ENCODE measurements at places on chromosomes 6 and 20.

GRCh38 chr6:21228411-21228810 is 365.1 kb upstream of the SOX4 start:
- no peak for DNase-seq

DNA sequence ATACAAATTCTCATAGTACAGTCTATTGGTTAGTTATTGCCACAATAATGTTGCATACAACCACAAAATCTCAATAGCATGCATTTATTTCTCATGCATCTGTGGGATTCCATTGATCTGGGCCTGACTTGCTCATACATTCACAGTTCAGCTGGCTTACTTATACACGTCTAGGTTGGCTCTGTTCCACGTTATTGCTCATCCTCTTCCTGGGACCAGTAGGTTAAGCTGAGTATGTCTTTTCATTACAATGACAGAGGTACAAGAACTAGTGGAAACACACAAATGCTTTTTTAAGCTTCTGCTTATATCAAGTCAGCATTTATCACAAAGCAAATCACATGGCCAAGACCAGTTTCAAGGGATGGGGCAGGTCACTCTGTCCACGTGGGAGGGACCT is 485.3 kb upstream of the BTBD3 start:
- no peak for DNase-seq

DNA sequence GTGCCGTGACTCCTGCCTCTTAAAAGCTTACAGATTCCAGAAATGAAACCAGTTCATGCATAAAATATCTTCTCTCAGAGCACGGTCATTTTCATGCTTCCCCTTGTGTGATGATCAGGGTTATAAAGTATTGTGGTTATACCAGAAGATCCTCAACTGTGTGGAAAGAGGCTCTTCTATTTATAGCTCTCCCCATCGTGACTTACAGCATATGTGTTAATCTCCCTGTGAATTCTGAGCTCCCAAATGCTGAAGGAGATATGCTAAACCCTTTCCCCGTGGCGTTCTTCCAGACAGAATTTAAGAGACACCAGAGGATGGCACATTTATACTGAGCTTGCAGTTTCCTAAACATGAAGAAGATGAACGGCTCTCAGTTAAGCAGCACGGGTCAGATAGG is 158.8 kb downstream of the CDH26 start:
- DNase-seq = no peak

DNA sequence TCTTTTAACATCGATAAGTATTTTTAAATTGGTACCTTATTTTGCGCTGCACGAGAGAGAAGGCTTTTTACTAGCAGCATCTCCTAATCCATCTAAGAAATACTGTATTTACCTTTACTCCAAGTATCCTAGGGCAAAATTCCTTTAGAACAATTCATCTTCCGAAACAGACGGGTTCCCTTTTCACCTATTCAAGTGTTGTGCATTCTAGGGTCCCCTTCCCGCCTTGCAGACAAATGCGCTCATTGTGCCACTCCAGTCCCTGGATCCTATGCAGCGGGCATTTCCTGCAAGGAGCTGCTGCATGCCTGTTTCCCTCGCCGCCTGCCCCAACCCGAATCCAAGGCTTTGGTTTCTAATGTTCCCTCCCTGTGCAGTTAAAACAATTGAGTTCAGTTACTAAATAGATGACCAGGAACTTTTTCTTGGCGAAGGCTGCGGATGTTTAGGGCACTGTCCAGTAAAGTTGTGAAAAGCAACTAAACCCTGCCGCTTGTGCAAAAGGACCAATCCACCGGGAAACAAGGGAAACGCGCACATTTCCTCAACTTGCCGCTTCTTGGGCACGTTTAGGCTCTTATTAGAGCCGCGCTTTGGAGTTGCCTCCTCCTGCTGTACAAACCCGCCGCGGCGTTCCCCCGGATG is 556 bp upstream of the SCAF8 start:
- DNase-seq = peak; percentile 13

- no peak for DNase-seq
Observed at GRCh38 chr6:35044761-35045421, 96.2 kb downstream of the TCP11 start.

- no peak for DNase-seq
Observed at GRCh38 chr6:35489995-35490791, 6.7 kb downstream of the TEAD3 start.

- no peak for DNase-seq
Observed at GRCh38 chr6:7402716-7403115, 13.1 kb downstream of the RIOK1 start.

GRCh38 chr6:135936606-135937005 is 85.1 kb downstream of the PDE7B start:
- DNase-seq = no peak

DNA sequence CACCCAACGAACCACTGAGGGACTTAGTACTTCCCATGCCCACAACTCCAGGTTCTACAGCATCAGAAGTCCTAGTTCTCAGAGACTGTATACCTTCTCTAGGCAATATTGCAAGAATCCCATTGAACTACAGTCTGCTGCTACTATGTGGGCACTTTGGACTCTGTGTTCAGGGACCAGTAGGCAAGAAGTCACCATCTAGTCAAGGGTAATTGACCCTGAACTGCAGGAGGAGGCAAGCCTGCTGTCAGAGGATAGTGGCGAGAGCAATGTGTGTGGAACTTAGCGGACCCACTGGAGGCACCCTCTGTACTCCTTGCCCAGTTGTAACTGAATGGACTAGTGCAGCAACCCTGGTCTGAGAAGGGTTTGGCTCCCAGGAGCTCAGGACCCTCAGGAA is 15.7 kb downstream of the HEBP2 start:
- no peak for DNase-seq

DNA sequence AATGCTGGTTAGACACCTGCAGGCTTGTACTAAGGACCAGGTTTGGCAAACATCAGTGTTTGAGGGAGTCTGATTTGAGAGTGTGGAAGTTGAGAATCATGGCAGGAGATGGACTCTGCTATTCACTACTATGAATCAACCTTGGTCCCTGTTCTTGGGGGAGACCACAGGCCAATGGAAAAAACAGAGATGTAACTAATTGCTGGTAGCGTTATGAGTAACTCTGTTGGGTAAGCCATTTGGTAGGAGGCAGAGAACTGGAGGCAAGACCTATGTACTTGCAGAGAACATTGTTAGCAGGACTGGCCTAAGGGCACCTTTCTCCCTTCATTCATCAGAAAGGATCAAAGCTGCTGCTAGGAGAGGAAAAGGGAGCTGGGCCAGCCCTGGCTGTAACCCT is 8.3 kb upstream of the WFDC2 start:
- DNase-seq = no peak

DNA sequence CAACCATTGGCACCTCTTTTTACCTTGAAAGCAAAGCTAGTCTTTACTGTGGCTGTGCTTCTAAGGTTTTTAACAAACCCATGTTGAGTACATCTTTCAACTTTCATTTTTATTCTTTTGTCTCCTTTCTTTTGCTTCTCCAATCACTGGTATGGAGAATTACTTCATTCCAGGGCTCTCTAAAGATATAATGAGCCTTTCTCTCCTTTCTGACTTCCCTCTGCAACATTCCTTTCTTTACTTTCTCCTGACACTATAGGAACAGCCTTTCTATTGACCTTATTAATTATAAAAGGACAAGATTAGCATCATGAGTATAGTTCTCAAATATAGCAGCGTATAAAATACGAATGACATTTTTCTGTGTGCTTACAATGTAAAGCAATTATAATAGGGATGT is 23.1 kb upstream of the KIAA0408 start:
- no peak for DNase-seq

- no peak for DNase-seq
Observed at GRCh38 chr6:80689716-80690395, 583.4 kb downstream of the BCKDHB start.

GRCh38 chr20:11676630-11677287 is 240.9 kb upstream of the BTBD3 start:
- peak; percentile 4 for DNase-seq

DNA sequence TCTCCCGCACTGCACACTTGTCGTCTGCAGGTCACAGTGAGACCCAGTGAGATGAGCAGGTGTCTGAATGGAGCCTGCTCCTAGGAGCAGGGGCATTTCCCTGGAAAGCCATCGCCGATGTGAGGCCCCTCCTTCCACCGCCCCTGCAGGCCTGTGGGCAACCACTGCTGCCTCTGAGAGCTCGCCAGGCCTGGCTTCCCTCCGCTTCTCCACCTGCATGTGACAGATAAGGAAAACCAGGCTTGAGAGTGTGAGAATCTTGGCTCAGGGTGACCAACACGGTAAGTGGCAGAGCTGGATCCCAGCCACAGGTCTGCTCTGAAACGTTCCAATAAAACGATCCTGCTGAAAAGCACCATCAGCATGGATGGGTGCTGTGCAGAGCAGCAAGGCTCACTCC is 332.8 kb downstream of the CDH4 start:
- DNase-seq = no peak

DNA sequence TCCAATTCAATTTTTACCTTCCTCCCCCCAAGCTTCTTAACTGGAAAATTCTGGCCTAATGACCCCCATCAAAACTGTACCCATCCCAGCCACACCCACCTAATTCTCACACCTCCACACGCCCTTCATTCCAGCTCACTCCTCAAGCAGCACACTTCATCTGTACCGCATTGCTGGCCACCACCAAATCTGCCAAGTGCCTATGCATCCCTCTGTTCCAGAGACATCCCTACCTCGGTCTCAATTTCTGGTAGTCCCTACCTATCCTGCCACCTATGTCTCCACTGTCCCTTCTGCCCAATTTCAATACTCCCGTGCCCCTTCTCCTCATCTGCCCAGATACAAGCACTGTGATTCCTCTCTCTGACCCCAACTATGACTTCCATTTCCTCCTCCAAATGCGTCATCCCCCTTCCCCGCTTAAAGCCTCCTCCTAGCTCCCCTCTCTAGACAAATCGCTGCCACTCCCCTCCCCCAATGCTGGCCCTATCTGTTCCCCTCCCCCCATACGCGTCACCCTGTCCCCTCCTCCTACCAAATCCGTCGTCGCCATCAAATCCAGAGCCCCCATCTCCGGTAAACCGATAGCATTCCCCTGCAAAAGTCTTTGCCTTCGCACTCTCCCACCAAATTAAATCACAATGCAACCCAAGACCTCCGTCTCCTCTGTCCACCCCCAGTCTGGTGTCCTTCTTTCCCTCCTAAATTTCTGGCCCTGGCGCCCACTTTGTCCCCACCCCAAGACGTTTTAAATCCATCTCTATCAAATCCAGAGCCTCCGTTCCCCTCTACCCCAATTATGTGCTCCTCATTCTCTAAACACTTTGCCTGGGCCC is 1.2 kb downstream of the MTCH1 start:
- DNase-seq = peak; percentile 50

DNA sequence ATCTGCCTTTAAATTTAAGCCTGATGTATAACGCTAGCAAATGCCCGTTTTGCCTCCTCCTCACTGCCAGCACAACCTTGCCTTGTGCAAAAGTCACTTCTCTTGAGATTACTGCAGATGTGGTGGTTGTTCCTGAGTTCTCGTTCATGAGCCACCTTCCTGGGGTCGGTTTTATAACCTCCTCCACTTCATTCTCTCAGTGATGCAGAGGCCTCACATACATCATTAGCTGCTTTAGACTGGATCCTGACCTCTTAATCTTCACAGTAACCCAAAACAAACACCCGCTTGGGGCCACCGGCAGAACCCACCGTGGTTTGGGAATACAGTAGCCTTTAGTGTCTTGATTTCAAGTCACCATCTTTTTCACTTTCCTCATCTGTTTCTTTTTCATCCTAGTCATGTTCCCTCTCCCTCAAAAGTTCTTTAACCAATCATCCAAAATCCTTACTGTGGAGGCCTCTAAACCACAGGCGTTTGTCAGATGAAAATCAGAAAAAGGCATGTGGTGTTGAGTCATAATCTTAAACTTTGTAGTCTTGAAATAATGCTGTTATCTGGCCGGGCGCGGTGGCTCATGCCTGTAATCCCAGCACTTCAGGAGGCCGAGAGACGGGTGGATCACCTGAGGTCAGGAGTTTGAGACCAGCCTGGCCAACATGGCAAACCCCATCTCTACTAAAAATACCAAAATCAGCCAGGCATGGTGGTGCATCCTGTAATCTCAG is 430.3 kb upstream of the SOX4 start:
- no peak for DNase-seq

GRCh38 chr6:150667977-150668716 is 68.5 kb downstream of the PLEKHG1 start:
- no peak for DNase-seq

GRCh38 chr6:143159001-143159400 is 98.3 kb downstream of the AIG1 start:
- DNase-seq = no peak

GRCh38 chr20:59195316-59195993 is 31.8 kb downstream of the ZNF831 start:
- no peak for DNase-seq

DNA sequence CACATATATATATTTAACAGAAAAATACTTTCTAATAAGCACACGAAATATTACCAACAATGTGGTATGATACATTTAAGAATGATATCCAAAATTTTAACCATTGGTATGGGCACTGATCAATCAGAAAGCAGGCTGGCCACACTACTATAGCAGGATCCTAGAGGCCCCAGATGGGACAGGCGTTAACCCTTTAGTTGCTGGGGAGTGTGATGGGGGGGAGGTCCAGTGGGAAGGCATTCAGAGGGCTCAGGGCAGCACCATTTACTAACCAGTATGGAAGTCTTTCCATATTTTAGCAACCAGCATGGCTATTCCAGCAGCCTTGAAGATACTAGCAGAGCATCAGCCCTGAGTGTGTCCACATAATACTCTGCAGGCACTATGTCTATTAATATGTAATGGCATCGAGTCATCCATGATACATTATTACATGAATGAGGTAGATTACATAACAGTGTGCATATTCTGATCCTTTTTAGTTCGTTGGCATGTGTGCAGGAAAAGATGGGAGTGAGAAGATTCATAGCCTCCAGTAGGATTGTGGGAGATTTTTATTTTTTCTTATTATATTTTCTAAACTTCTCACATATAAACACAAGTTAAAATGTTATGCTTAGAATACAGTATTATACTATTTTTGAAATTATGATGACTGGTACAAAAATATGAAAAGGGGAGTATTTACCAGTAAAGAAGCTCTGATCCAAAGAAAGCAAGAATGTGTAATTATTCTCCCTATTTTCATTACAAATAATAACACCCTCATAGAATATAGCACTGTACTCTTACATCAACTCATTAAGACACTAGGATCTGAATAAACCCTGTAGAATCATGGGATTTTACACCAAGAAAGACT is 78.9 kb downstream of the FAM217A start:
- DNase-seq = no peak

DNA sequence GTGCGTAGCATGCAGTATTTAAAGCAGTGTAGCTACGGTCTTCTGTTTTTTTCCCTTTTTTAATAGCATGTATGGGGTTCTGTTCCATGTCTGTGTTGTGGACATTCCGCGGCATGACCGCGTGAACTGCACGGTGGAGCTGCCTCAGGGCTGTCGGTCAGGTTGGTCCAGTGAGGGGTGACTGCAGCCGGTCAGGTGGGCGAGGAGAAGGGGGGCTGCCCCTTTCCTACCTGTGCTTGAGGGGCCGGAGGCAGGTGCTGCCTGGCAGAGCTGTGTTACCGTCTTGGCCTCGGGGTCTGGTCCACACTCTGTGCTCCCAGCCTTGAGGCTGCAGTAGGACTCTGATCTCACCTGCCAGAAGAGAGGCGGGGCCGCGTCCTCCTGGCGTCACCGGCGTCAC is 24.5 kb downstream of the UCKL1 start:
- no peak for DNase-seq

- no peak for DNase-seq
Observed at GRCh38 chr20:41040855-41041254, 12.2 kb downstream of the TOP1 start.
